ENCODE measurements at places on chromosomes 6 and 20.
A peak's percentile ranks its signal among the peaks of the same experiment; 100 is the strongest.

DNA sequence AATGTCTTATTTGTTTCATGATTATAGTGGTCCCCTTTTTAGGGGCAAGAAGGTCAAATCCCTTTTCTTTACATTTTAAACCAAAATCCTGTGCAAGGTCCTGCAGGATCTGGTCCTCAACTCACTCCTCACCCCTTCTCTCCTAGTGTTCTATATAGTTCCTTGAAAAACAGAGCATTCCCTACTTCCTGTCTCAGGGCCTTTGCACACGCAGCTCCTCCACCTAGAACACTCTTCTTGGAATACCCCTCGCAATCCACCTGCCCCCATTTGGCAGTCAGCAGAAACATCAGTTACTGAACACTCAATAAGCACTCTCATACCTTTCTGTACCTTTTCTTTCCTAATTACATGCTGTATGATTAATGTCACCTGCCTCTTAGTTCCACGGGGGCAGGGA lies 3.2 kb upstream of the ATP5F1E start:
- no peak for DNase-seq

- no peak for DNase-seq
Observed at GRCh38 chr20:6819599-6819998, 52.1 kb downstream of the BMP2 start.

GRCh38 chr6:40395066-40395697 lies 192.0 kb downstream of the LRFN2 start:
- DNase-seq: no peak

DNA sequence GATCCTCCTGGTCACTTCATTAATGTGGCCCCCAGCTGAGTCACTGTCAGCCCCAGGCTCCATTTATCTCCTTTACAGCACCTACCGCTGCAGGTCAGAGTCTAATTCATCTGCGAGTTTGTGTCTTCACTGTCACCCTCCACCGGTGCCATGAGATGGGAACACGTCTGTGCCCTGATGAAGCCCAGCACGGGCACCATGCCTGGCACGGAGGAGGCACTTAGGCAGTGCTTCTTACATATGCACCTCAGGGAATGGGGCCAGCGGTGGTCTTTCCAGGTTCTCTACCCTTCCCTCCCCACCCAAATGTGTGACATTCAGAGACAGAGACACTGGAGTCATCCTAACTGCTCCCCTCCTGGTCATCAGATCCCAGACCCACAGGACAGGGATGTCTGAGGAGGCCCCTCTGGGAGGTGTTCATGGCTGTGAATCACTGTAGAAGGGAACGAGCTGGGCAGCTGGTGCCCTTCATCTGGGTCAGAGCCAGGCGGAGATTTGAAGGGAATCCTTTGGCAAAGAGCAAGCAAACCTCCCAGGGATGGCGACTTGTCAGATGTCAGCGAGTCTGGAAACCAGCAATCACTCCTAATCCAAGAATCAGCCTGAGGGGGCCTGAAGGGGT lies 364.6 kb downstream of the PREX1 start:
- no peak for DNase-seq

- no peak for DNase-seq
Observed at GRCh38 chr6:32069460-32069859, 31.2 kb downstream of the CYP21A2 start.

GRCh38 chr6:150717419-150717818 lies 117.7 kb downstream of the PLEKHG1 start:
- DNase-seq: no peak

DNA sequence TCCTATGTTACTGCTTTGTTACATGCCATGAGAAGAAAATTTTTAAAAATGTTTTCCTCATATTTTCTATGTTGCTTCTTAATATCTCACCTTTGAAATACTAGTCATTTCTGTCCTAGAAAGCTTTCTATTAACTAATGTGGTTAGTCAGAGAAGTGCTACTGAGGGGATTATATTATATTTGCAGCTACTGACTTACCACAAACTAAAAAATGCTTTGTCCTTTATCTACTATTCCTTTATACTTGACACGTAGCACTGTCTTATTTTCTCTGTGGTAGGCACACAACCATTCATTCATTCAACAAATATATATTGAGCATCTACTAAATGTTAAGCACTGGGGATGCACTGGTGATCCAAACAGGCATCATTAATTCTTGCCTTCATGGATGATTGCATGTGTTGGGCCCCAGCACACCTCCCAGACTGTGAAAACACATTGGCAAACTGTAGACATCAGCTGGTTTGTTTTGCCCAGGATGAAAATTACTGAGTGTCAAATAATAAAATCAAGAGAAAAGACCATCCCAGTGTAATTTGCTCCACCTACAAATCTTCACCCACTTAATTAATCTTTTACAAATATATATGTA lies 10.7 kb upstream of the MLIP start:
- DNase-seq: no peak

- DNase-seq: peak; percentile 68
Observed at GRCh38 chr6:28258877-28259777, at the start of gene NKAPL. Gene NKAPL (plus strand): TSS chr6:28259297. CDS start chr6:28259372, 75 bp downstream.

GRCh38 chr6:24680582-24680981 lies 13.7 kb downstream of the ACOT13 start:
- DNase-seq: no peak

DNA sequence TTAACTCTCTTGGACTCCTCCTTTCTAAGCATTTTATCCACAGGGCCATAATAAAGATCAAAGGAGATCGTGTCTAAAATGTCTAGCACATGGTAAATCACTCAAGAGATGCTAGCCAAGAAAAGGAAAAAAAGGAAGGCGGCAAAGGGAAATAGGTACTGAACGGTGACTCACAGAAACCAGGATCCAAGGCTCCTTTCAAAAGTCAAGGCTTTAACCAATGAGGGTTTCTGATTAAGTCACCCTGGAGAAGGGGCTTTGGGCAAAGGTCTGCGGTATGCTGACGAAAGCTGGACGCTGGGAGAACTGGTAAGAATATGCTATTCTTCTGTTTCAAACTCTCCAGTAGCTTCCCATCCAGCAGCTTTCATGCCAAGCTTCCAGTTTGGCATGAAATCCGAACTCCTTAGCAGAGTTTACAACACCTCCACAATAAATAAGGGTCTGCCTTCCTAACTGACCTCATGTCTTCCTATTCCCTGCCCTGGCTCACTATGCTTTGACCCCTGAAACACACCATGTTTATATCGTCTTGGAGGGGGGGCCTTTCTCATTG lies 1.0 kb downstream of the TOMM34 start:
- no peak for DNase-seq

DNA sequence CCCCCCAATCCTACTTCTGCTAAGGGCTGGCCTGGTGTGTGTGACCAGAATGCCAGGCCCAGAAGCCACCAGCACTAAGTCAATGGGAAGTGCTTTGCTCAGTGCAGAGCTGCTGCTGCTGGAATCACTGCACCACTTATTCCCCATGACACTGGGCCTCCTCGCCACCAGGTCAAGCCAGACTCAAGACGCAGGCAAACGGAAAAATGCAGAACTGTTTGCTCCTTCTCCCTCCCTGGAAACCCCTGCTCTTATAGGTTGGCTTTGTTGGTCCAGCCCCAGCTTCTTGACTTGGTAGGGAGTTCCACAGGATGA lies 121.9 kb downstream of the PHACTR3 start:
- no peak for DNase-seq

DNA sequence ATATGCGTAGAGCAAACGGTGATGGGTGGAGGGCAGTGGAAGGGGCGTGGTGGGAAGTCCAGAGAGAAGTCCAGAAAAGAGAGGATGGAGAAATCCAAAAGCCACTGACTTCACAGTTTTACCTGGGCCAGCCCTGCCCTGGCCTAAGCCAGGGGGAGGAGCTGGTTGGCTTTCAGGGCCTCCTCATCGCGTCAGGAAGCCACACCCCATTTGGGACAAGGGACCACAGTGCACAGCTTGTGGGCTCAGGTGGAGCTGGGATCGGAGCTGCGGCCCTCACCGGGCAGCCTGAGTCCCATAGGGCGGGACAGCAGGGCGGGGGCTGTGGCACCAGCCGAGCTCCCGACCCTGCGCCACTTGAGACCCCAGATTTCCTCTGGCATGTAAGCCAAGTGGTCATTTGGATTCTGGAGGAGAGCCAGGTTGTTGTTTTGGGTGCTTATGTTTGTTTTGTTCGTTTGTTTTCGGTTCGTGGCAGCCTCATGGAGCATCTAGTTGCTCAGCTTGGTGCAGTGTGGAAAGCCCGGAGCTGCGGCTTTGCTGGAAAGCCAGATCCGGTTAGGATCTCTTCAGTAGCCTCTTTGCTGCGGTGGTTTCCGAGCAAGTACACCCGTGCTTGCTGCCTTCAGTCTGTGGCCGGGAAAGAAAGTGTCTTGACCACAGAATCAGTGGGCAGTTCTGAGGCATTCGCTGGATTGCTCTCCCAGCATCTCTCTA lies 42.2 kb downstream of the RIOK1 start:
- DNase-seq: no peak

- no peak for DNase-seq
Observed at GRCh38 chr6:143701349-143702234, 23.8 kb downstream of the PHACTR2 start.

DNA sequence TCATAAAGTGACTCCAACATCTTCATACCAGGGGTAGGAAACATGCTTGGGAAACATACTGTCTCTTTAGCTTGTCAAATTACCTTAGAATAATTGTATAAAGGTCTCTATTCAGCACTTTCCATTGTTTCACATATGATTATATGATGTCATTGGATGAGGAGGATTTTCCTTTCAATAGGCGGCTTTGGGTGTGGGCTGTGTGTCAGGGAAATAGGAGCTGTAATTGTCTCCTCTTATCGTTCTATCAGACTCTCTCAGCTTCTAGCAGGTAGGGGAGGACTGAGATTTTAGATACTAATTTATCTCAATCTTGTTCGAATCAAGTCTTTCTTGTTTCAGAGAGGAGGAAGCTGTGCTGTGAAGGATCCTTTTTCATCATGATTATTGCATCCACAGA lies 179.4 kb upstream of the OLIG3 start:
- DNase-seq: no peak

Measured in activated naive CD8-positive, alpha-beta T cell treated with anti-CD3 and anti-CD28 coated beads for 36 hours (primary cell).